CD8-positive, alpha-beta memory T cell (primary cell): ENCODE measurements at places on chromosomes 2 and 18. TPM values are rescaled to one million over a fixed set of nuclear protein-coding genes. Genes with fewer than 3 reads are reported as not detected.

Gene LPIN2
- 82.9 TPM for total RNA-seq

Gene ABHD1
- total RNA-seq, result 0.33 TPM

Gene CNRIP1
- total RNA-seq, result 0.11 TPM

Gene HOXD4
- not detected for total RNA-seq

Gene SMCHD1
- 89.5 TPM for total RNA-seq

Gene C2orf92
- total RNA-seq, result 4.6 TPM

Gene TYMS
- 297 TPM for total RNA-seq

Gene IL1R2
- total RNA-seq, result 0.85 TPM

Gene PHOSPHO2
- total RNA-seq, result 6.3 TPM

GRCh38 chr2:47771211-47771610 lies 11.7 kb upstream of the MSH6 start:
- DNase-seq, result no peak

DNA sequence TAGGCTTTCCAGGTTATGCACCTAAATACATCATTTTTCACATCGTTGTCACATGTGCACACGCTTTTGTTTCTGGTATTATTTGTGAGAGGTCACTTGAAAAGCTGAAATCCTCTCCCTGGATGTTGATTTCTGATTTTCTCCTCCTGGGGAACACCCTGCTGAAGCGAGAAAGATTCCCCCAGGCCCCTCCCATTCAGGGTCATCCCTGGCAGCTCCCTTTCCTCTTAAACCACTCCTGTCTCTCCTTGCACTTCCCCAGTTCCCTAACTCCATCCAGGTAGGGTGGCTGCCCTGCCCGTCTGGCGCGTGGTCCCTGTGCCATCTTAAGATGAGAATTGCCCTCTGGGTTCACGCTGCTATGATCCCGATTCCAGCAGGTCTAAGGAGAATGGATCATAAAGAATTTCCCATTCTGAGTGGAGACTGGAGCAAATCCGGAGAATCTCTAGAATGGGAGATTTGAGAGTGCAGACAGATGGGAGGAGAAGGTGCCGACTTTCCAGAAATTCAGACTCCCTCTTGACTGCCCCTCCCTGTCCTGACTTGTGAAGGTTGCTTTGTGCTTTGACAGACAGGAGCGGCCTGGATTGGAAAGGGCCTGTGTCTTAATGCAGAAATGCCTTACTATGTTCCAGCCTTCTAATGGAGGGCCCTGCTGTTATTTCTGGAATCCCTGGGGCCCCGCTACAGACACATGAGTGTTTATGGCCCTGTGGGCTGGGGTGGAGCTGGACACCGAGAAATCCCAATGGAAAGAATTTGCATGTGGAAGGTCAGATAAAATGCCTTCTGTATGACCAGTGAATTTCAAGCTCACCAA lies 1.3 kb upstream of the YWHAQ start:
- no peak for DNase-seq

GRCh38 chr18:11310476-11311086 lies 161.2 kb upstream of the PIEZO2 start:
- DNase-seq, result no peak

GRCh38 chr18:72634500-72634899 lies 90.4 kb upstream of the CBLN2 start:
- DNase-seq, result no peak

DNA sequence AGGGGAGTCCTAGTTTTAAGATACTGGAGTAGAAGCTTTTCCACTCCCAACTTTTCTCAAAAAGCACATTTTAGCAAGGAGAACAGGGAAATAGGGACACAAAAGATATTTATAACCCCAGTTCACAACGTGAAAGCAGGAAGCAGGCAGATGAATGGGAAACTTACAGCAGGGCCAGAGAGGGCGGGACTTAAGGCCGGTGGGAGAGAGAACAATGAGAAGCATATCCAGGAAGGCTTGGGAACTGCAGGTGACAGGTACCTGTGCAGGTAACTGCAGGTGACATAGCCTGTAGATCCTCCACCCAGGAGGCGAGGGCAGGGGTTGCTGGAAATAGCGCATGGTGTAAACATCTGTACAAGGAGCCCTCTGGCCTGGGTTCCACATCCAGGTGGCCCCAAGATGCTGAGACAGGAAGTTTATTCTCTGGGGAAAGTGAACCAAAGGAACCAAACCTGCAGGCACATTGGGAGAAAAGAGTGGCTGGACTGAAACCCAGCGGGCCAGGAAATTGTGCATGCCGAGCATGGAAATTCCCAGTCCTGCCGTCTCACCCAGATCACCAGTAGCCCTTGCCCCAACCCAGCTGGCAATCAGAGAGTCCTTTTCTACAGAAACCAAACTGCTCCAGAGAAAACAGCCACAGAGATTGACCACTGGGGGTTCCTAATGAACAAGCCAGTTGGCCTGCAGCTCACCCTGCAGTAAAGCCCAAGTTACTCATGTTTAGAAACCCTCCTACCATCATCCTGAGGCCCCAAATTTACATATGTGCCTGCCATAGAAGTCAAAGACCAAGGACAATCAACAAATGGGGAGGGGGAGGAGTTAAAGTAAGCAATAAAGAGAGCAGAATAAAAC lies 24.3 kb upstream of the COL6A3 start:
- DNase-seq, result no peak

DNA sequence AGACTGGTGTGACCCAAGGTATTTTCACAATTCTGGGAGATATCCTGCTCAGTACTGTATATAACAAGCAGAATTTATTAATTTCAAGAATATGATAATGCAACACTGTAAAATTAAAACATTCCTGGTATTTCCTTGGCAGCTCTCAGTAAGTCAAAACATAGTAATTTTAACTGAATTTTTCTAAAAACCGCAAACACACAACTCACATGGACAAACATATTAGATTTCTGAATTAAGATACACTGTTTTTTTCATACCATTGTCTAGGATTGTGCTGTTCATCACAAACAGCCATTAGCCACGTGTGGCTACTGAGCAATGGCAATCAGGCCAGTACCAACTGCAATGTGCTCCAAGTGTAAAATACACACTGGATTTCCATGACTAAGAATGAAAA lies 29.6 kb downstream of the LPIN2 start:
- no peak for DNase-seq

- no peak for DNase-seq
These were observed 284.8 kb upstream of the HS6ST1 start for GRCh38 chr2:128603411-128603924.

DNA sequence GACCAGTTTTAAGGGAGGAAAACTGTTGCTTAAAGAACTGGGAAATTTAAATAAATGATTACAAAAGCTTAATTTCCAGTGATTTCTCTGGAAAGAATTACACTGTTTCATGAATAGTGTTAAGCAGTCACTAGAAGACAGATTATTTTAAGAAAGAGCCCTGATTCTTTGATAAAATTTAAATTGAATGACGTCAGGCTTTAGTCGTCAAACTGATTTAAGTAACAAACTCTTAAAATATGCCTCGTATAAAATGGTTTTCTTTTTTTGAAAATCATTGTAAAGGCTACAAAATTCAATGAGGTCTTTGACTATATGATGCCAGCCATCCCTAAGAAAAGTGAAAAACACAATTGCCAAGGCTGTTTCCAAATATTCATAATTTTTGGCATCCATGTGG lies 465.0 kb downstream of the NR4A2 start:
- DNase-seq, result no peak

GRCh38 chr2:12326449-12327190 lies 390.1 kb upstream of the TRIB2 start:
- DNase-seq, result no peak

- no peak for DNase-seq
These were observed 678.3 kb downstream of the NYAP2 start for GRCh38 chr2:226077841-226078240.

DNA sequence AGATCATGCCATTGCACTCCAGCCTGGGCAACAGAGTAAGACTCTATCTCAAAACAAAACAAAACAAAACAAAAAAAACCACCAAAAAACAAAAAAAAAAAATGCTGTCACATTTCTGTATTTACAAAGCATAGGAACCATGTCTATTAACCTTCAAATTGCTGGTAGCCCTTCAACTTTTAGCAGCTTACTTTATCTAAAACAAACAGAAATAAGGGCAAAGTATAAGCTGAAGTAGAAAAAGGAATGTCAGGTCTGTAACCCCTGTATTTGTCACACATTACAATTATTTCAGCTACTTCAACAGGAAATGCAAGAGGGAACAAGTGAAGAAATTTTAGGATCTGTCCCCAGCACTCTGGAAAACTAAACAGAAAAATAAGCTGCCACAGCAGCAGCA lies 25.4 kb downstream of the TYMS start:
- DNase-seq, result no peak

DNA sequence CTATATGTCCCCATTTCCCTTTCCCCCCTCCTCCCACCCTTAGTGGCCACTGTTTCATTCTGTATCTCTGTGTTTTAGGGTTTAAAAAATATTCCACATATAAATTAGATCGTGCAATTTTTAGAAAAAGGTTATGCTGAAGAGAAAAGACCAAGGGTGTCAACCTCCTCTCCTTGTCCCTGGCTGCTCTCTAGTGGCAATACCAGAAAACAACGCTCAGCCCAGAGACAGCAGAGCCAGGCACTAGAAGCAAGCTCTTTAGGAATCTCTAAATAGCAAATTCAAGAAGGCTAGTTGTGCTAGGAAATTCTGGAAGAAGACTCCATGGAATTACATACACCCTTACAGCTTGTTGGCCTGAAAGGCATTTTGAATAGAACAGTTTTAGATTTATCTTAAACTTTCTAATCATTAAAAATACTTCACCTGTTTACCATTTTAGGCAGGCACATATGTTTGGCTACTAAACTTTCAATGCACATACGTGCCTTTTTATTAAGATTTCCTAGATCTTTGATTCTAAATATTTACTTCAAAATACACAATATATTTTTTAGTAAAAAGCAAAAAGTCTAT lies 35.1 kb upstream of the RASGRP3 start:
- no peak for DNase-seq

GRCh38 chr2:4130651-4131050 lies 427.3 kb downstream of the DCDC2C start:
- DNase-seq, result no peak

GRCh38 chr2:190214426-190215194 lies 105.0 kb downstream of the HIBCH start:
- DNase-seq, result no peak

DNA sequence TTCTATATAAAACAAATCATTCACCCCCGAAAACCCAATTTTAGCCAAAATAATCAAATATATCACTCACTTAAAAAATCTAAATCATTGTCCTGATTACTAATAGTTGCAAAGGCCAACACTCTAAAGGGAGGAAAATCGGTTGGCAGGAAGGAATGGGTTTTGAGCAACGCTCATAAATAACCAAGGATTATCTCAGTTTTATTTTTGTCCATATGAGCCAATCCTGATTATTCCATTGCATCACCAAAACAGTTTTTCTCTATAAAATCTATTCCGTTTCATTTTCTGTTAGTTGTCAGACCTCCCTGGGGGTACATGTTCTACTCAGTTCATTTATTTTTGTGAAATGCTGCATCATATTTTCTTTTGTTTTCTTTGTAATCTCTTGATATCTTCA lies 174.1 kb downstream of the LRATD1 start:
- DNase-seq, result no peak

DNA sequence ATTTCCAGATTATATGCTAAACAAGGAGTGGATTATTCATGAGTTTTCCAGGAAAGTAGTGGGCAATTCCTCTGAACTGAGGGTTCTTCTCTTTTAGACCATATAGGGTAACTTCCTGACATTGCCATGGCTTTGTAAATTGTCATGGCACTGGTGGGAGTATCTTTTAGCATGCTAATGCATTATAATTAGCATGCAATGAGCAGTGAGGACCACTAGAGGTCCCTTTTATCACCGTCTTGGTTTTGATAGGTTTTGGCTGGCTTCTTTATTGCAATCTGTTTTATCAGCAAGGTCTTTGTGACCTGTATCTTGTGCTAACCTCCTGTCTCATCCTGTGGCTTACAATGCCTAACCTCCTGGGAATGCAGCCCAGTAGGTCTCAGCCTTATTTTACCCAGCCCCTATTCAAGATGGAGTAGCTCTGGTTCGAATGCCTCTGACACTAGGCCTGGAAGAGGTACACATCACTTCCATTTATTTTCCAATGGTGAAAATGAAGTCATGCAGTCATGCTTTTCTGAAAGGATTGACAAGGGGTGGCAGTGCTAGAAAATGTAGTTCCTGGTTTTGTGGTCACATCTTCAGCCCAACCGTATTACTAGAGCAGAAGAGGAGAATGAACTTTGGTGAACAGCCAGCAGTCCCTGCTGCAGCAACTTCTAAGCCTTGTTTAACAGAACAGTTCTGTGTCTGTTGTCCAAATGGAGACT lies 26.6 kb upstream of the ITGA4 start:
- DNase-seq, result no peak

DNA sequence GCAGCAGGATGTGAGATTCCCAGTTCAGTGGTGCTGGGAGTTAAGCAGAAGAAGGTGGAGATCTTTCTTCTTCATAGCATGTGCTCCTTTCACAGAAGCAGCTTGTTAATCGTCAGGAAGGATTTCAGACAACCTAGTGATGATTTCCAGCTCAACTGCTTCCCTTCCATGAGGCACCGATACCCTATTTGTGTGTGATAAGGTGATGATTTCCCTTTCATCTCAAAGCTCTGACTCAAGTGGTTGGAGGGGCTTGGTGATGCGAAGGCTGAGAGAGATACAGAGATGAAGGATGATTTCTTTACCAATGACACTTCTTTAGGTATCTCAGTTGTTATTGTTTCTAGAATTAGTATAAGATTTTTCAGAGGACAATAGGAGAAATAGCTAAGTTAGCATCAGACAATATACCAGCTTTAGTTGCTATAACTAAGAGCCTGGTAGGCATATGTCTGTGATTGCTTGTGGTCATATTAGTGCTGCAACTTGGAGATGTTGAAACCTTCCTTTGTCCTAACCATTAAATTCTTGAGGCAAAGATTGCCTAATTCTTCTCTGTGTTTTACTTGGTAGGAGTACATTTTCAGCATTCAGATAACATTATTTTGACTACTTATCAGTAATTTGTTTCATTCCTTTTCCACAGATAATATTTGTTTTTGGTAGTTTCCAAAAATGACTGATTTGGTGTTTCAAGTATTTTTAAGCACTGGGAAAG lies 111.3 kb downstream of the PLCL1 start:
- no peak for DNase-seq

DNA sequence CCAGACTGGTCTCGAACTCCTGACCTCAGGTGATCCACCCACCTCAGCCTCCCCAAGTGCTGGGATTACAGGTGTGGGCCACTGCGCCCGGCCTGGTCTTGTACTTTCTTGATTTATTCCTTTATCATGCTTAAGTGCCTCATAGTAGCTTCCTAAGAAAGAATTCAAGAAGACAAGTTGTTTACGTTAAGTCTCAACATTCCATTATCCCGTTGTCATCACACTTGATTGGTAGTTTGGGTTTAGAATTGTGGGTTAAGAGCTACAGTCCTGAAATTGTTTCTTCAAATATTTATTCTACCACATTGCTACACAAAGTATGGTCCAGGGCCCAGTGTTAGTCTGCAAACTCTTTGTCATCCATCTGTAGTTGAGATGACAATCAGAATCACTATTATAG lies 194.0 kb downstream of the VWC2L start:
- no peak for DNase-seq

DNA sequence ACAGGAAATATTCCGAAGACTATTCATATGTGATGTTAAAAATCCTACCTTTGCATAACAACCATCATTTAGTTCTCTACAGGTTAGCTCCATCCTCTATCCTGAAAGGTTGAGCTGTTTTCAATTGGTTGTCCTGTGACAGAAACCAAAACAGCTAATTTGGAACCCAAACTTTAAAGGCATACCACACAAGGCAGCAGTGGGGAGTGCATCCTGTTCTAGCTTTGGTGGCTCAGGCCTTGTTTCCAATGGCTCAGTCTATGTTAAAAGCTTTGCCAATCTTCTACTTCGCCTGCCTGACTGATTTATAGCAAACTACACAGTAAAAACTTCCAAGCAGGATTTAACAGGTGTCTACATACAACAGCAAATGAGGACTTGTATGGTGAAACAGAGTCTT lies 3.2 kb downstream of the CD226 start:
- no peak for DNase-seq
